ENCODE measurements at places on chromosomes 16 and 17.

DNA sequence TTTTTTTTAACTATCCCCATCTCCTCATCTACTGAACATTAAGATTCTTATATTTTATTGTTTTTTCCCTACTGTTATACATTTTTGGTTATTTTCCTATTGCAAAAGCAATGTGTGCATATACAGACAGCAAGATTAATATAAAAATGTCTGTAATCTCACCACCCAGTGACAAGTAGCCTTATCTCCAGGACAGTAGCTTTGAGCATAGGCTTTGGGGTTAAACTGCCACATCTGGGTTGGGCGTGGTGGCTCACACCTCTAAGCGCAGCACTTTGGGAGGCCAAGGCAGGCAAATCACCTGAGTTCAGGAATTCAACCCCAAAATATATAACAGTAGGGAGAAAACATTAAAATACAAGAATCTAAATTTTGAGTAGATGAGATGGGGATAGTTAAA, 27.4 kb upstream of the SSTR2 start:
- DNase-seq, result no peak

DNA sequence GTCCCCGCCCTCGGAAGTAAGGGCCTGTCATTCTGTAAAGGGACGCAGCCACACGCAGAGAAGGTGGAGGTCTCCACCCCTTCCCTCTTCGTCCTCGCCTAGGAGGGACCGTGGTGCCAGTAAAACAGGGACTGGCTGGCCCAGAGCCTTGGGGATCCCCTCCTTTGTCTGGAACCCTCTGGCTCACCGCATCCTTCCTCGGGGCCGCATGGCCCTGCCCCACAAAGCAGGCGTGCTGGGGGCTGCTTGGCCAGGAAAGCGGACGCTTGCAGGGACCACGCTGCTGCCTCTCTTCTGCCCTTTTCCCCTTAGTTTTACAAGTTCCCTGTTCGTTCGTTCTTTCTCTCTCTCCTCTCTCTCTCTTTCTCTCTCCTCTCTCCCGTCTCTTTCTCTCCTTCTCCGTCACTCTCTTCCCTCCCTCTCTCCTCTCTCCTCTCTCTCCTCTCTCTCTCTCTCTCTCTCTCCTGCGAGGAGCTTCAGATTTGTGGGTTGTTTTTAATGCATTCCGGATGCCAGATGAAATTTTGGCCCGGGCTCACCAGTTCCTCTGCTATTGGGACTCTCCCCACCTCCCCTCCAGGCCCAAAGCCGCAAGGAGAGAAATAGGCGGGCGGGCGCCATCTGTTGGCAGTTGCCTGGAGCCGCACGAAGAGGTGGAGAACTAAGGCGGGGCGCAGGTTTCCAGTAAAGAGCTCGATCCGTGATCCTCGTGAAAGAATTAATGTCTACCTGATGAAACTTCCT, 35.1 kb upstream of the CDRT4 start:
- no peak for DNase-seq

DNA sequence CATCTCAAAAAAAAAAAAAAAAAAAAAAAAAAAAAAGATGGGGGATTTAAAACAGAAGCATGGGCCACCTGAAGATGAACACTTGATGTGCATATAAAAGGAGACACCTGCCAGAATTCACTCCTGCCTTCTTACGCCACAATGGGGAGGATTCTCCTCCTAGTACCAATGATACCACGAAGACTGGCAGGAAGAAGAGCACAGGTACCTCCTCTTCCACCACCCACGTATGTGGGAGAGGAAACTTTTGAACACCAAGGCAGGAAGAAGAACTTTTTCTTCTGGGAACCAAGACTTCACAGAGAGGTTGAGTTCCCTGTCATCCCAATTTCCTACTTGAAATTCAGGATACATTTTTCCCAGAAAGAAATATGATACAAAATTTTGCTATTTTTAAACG, 2.7 kb upstream of the MAP2K6 start:
- no peak for DNase-seq

- no peak for DNase-seq
These were observed 454.7 kb downstream of the CDH8 start for GRCh38 chr16:61581417-61582046.

GRCh38 chr16:83630979-83631378, 176.8 kb upstream of the HSBP1 start:
- DNase-seq, result no peak

DNA sequence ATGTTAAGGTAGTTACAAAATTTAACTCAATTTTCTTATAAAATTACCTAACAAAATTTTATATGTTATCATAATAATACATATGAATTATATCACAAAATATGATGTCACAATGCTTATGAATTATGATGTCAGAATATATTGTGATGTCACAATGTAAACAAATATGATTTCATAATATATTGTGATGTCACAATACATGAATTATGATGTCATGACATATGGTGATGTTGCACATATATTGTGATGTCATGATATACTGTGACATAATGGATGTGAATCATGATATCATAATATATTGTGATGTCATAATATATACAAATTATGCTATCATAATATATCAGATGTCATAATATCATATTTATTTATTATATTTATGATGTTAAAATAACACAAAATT, 1879.9 kb downstream of the TP53TG3F start:
- no peak for DNase-seq

DNA sequence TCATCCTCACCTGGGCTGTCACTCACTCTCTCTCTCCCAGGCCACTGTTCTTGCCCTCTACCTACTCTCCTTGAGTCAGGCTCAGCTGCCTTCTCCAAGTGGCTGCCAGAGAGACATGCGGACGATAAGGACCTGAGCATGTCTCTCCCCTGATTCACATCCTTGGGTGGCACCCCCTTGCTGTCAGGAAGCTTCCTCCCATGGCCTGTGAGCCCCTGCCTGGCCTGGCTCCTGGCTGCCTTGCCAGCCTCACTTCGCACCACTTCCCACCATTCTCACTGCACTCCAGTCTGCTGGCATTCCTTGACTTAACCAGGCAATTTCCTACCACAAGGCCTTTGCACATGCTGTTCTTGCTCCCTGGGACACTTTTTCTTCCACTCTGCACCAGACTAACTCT, 2.7 kb upstream of the ALDH3A1 start:
- DNase-seq, result no peak

DNA sequence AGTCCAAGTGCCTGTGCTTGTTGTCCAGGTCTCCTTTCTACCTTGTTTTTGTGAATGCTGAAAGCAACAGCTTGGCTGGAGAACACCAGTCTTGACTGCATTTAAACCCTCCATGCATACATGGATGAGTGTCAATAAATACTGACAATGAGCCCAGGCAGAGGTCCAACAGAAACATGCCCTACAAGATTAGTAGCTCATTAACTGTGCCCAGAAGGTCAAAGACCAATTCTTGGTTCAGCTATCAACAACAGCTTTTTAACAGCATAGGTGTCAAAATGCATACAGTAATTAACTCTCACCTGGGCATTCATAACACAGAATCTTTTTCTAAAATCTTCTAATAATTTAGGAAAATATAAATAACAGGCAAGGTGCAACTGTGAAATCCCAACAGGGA, 63.2 kb downstream of the N4BP1 start:
- no peak for DNase-seq

GRCh38 chr17:78394209-78394608, 15.8 kb downstream of the PGS1 start:
- DNase-seq, result no peak

DNA sequence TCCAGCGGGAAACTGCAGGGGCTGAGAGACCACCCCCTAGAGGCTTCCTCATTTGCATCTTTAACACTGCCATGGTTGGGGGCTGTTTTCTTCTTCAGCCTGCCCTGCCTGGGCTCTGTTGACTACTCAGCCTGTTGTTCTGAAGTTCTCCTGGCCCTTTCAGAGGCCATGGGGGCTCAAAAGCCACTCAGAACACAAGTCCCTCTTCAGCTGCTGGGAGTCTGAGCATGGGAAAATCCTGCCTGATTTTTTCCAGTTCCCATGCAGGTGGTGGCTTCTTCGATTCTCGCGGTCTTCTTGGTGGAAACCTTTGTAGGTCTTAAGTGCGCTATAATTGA, 36.3 kb downstream of the PLCG2 start:
- no peak for DNase-seq

DNA sequence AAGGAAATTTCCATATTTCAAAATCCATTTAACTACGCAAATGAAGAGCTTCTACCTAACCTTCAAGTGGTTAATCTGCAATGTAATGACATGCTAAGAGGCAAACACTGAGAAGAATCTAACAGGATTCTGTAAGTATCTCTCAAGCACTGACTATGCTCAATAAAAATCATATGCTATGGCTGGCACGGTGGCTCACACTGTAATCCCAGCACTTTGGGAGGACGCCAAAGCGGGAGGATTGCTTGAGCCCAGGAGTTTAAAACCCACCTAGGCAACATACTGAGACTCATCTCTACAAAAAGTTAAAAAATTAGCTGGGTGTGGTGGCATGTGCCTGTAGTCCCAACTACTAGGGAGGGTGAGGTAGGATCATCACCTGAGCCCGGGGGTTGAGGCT, 32.7 kb downstream of the GNA13 start:
- no peak for DNase-seq

GRCh38 chr17:39921323-39921722, 2.9 kb upstream of the GSDMB start:
- no peak for DNase-seq

- DNase-seq, result no peak
These were observed 240.0 kb upstream of the ZFHX3 start for GRCh38 chr16:73287859-73288405.

- DNase-seq, result no peak
These were observed 13.4 kb downstream of the ENDOV start for GRCh38 chr17:80428363-80428762.

- no peak for DNase-seq
These were observed 62.9 kb downstream of the SMURF2 start for GRCh38 chr17:64599187-64599676.

DNA sequence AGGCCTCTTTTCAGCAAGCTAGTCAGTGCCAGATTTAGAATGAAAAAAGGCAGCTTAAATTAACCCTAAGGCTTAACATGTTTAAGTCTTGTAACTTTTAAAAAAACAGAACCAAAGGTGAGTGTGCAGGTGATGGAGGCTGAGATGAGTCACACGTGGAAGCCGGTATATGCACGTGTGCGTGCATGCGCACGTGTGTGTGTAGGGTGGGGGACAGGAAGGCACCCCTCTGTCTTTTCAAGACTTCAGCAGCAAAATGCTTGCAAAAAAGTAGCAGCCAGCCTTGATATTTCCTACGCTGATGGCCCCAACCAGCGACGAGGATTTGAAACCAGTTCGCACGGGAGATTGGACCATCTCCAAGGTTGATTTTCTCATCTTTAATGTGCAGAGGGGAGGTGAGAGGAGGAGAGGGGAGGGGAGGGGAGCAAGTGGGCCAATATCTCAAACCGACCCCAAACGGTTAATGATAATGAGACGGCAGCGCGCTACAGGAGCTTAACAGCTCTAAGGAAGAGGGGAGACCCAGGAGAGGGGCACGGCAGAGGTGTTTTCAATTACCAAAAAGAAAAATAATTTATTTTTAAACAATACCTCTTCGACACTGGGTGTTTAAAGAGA, 154.7 kb downstream of the ZNF423 start:
- no peak for DNase-seq

- DNase-seq, result no peak
These were observed 256.0 kb upstream of the ELAC2 start for GRCh38 chr17:13273806-13274205.

Data from iPS DF 6.9 (cell line).